ENCODE measurements at places on chromosomes 7 and 10.

- no peak for DNase-seq
These were observed 36.8 kb downstream of the AKR1C8 start for GRCh38 chr10:5147981-5148677.

GRCh38 chr10:111085690-111086353, 9.0 kb downstream of the ADRA2A start:
- DNase-seq = no peak

DNA sequence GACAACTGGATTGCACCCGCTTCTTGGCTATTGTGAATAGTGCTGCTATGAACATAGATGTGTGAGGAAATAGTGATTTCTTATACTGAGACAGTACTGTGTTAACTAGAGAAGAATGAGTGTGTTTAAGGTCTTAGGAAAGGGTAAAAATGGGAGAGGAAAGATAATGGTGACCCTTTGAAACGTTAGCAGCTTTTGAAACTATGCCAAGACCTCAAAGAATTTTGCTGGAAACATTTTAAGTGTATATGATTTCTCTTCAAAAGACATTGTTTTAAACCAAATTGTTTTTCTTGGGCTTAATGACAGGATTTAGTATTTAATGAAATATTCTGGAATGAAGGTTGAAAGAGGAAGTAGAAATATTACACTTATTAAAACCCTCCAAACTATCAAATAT, 100.8 kb upstream of the ARHGAP21 start:
- DNase-seq = no peak

DNA sequence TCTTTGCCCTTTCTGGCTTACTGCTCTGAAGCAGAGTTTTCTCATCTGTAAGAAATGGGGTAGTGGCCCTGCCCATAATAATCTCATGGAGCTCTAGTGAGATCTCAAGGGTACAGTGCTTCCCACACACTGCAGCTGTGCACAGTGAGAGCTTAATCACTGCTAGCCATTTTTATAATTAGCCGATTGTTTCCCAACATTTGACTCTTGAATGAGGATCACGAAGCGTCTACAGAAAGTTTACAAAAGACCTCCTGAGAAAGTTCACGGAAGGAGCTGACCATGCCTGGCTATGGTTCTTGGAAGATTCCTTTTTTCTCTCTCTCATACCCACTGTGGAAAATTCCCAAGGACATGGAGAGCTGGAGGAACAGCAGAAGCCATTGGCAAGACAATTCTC, 70.4 kb downstream of the FAM171A1 start:
- no peak for DNase-seq

DNA sequence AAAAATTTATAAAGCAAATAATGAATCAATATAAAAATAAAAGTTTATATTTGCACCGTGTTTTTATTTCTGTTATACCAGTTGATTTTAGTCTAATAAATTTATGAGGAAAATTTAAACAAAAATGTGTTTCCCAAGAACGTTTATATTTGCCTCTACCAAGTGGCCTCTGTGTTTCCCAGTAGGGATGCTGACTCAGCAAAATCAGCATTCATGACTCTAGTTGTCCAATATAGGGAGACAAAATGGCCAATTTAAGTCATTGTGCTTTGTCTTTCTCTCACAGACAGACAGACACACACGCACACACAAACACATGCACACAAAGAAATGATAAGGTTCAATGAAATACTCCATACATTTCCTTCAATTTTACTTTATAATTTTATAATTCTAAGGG, 942.5 kb upstream of the ZWINT start:
- DNase-seq = no peak
